ENCODE measurements at places on chromosomes 1 and 21.

- no peak for DNase-seq
These were observed 89.0 kb downstream of the SLC45A1 start for GRCh38 chr1:8406960-8407359.

GRCh38 chr1:247390116-247390791, 25.7 kb upstream of the NLRP3 start:
- DNase-seq, result peak; percentile 87

- DNase-seq, result peak; percentile 85
These were observed 636 bp upstream of the CAMK2N1 start for GRCh38 chr1:20486457-20487235.

DNA sequence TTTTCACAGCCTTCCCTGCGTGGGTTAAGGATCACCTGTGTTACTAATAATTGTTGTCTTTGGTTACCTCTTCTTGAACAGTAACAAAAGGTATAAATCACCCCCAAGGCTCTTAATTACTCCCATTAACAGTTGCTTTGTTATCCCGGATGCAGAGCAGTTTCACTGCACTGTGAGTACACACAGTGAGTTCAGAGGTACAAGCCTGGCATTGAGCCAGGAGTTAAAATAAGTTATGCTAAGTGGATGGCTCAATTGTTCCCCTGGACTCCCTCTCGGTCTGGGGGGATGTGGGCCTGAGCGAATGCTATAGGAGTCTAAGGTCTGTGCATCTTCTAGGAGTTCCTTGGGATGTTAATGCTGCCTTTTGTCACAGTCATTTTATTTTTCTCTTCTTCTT, 258.3 kb downstream of the ATG4C start:
- no peak for DNase-seq

- no peak for DNase-seq
These were observed 65.2 kb upstream of the RALGPS2 start for GRCh38 chr1:178659789-178660208.

DNA sequence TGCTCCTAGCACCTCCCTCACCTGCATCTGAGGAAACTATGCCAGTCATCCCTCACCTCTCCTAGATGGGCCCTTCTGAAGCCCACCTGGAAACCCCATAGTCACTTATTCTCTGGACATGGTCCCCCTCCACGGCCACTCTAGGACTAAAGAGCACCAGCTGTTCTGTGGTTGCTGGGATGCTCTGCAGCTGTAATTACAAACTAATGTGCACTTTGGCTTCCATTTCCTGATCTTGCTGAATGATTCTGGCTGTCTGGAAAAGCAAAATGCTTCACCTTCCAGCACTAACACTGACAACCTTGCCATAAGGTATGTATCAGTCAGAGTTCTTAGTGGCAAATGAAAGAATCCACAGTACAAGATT, 48.7 kb upstream of the PSEN2 start:
- DNase-seq, result no peak

DNA sequence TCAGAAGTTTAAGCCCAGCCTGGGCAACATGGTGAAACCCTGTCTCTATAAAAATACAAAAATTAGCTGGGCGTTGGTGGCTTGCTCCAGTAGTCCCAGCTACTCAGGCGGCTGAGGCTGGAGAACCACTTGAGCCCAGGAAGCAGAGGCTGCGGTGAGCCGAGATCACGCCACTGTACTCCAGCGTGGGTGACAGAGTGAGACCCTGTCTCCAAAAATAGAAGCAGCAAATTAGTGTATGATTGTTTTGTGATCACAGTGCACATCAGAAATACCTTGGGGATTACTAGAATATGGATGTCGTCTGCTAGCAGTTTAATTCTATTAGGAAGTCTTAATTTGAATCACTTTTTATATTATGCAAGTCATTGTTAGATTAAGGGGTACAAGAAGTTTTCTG, 59.0 kb downstream of the ZBTB17 start:
- no peak for DNase-seq
